Vagina (tissue), 2 donors: ENCODE measurements at places on chromosomes 4 and X.

- DNase-seq, result no peak
Observed at GRCh38 chr4:110589297-110589696, 33.6 kb downstream of the PITX2 start.

GRCh38 chr4:139234253-139234652 lies 45.8 kb downstream of the MGARP start:
- no peak for DNase-seq

DNA sequence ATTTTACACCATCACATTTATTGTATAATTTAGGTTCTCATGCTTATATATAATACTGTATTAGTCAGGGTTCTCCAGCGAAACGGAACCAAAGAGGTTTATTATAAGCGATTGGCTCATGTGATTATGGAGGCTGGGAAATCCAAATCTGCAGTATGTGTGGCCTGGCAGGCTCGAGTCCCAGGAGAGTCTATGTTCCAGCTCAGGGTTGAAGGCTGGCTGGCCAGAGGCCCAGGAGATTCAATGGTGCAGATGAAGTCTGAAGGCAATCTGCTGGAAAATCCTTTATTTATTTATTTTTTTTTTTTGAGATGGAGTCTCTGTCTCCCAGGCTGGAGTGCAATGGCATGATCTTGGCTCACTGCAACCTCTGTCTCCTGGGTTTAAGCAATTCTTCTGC lies 63.0 kb upstream of the WDFY3 start:
- DNase-seq, result no peak

GRCh38 chrX:122582280-122582974 lies 601.7 kb upstream of the GRIA3 start:
- no peak for DNase-seq

DNA sequence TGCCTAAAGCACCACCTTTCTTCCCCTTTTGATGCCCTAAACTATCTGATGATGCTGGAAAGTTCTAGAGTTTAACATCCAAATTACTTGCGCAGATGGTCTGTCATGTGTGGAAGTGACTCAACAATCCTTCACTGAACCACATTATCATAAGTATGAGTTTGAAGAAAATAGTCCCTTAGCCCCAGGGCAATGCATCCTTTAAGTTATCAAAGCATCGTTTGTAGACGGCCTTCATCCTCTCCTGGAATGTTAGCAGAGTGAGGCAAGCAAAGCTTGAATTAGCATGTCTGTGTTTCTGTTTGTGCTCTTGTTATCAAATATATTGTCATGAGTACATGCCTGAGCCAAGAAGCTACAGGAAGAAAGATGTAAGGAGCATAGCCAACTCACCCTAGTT lies 570.9 kb downstream of the MID1IP1 start:
- DNase-seq, result no peak

GRCh38 chr4:136931781-136932180 lies 600.5 kb downstream of the PCDH18 start:
- no peak for DNase-seq

DNA sequence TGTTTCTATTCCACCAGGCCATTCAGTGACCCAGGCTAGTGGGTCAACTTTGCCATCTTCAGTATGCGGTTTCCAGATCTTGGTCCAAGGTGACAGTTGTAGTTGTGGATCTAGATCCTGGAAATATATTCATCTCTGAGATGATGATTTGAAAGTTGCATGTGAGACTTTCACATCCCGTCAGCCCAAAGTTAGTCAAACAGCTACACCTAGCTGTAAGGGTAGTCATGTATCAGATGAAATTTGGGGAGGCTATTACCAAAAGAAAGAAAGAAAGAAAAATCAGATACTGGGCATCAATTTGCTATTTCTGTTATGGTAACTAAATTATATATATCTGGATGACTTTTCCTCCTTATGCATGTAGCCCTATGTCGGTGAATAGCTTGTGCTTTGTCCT lies 259.4 kb upstream of the ARX start:
- no peak for DNase-seq

- no peak for DNase-seq
Observed at GRCh38 chrX:132406106-132406505, 82.7 kb downstream of the MBNL3 start.

DNA sequence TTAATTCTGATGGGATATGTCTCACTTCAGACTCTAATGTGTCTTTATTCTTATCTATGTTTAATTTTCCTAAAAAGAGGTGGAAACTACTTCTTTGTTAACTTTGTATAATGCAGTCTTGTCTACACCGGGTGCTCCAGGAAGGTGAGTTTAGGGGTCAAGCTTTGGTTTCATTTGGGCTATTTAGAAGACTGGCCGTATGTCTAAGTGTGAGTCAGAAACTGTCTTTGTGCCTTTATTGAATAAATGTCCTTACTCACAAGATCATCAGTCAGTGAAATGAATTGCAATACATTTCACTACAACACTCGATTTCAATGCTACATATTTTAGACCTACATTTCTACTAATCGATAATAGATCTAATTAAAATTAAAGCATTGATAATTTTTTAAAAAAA lies 56.2 kb downstream of the PROM1 start:
- no peak for DNase-seq

- no peak for DNase-seq
Observed at GRCh38 chrX:7266288-7266687, 118.3 kb upstream of the PUDP start.

GRCh38 chr4:184282251-184282713 lies 64.6 kb upstream of the ENPP6 start:
- DNase-seq, result no peak

DNA sequence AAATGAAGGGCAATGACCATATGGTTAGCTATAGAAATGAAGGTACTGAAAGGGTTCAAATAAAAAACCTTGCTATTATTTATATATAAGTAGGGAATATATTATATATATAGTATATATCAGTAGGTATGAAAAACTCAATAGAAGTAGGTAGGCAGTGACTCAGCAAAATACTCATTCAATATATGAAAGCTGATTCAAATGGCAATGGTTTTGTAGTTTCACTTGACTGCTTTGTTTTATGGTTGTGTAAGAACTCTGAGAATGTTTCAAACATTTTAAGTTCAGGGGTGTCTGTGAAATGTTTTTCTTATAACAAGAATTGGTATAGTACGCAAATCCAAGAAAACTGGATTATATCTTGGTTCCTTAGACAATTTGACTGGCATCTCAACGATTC lies 4.1 kb downstream of the ZNF280C start:
- DNase-seq, result no peak

DNA sequence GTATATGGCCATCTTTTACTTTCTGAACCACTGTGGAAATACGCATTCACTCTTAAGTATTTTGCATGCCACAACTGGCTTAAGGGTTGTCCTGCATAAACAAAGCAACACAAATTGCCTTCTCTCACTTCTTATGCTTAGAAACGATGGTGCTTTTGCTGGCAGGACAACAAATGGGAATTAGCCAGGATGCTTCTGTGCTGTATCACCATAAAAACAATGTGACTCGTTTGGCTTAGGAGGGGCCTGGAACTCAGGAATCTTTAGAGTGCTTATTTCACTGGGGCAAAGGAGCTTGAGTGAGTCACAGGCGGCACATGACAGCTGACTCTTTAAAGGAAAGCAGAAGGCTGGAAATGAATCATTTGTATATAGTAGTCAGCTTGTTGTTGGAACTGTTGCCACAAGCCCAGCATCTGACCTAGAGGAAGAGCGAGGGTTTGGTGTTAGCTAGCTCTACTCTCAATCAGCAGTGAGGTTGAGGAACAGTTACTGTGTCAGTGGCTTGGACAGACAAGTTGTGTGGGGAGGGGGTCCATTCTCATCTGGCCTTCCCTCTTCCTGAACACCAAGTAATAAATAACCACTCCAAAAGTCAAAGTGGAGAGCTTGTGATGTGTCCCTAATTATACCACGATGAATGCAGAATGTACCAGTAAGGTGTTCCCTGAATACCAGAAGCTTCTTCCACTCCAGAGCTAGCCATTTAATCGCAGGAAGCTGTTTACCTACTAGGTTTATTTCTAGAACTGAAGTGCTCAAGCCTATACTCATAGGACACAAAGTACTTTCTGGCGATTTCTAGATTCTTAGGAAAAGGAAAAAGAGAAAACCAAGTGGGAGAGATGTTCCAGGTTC lies 293.1 kb downstream of the CAMK2D start:
- peak; percentile 98 for DNase-seq

DNA sequence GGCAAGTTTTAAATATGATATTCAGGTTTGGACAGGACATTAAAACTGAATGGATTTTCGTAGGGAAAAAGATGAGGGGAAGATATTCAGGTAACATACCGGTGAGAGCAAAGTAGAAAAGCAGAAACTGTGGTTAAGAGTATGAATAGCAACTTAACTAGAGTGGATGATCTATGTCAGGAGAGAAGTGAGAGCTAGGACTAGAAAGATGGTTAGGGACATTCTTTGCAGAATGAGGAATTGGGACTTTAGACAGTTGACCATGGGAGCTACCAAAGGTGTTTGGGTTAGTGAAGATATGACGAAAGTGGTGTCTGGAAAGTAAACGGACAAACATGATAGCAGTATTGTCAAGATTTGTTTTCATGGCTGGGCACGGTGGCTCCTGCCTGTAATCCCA lies 45.2 kb downstream of the ANXA5 start:
- DNase-seq, result no peak

GRCh38 chr4:1728061-1728980 lies 7.0 kb downstream of the TACC3 start:
- no peak for DNase-seq

- no peak for DNase-seq
Observed at GRCh38 chr4:177455561-177455970, 13.3 kb upstream of the AGA start.

- DNase-seq, result no peak
Observed at GRCh38 chrX:110008011-110008635, 5.2 kb downstream of the TMEM164 start.

DNA sequence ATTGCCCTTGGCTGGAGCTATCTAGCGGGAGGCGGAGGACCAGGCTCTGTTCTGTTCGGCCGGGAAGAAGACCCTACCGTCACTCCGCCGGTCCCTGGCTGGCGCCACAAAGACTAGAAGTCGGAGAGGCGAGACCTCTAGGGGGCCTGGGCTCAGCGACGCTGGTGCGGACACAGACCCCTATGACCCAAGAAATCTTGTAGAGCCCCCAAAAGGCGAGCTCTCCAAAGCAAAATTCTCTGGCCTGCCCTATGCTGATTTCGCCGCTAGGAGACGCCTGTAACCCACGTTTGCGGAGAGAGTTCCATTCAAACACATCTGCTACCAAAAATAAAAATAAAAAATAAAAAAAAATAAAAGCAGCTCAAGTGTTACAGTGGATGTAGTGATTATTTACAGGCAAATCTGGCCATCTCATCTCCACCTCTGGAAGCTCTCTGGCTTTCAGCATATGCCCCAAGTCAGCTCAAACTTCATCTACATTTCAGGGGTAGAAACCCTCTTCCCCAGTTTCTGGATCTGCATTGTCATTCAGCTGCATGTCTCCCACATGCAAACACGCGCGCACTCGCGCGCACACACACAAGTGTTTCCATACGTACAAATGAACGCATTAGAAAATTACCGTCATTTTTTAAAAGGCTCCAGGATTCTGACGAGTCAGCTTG lies 2.4 kb upstream of the PCDH10 start:
- no peak for DNase-seq

- no peak for DNase-seq
Observed at GRCh38 chrX:117511379-117511778, 605.2 kb downstream of the KLHL13 start.

DNA sequence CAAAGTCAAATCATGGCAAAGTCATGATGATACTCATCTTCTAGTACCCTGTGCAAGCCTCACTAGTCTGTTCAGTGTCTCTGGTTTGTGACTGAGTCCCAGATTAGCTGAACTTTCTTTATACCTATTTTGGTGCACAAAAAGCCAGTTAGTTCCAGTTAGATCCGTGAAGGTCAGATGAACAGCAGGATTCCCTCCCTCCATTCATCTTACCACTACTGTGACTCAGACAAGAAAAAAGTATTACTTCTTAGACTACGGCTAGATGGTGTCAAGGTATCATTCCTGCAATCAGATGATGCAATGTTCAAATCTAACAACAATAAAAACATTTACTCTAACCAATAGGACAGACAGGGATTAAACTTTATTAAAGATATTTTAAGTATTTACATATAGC lies 30.4 kb downstream of the ARHGEF6 start:
- DNase-seq, result no peak

DNA sequence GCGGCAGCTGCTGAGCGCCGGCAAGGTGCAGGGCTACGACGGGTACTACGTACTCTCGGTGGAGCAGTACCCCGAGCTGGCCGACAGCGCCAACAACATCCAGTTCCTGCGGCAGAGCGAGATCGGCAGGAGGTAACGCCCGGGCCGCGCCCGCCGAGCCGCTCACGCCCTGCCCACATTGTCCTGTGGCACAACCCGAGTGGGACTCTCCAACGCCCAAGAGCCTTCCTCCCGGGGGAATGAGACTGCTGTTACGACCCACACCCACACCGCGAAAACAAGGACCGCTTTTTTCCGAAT lies 117.0 kb downstream of the DCTD start:
- no peak for DNase-seq

GRCh38 chr4:120432301-120432860 lies 365.7 kb upstream of the MAD2L1 start:
- DNase-seq, result no peak

DNA sequence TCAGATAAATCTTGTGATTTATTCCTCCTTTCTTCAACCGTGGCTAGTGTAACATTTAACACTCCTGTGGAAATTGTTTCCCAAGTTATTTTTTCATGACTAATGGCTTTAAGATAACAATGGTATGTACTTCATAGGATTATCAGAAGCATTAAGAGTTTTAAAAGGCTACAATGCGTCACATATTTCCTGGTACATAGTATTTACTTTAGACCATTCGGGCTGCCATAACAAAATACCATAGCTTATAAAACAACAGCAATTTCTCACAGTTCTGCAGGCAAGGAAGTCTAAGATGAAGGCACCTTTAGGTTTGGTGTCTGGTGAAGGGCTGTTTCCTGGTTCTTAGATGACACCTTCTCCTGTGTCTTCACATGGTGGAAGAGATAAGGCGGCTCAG lies 158.6 kb downstream of the PAPSS1 start:
- no peak for DNase-seq

DNA sequence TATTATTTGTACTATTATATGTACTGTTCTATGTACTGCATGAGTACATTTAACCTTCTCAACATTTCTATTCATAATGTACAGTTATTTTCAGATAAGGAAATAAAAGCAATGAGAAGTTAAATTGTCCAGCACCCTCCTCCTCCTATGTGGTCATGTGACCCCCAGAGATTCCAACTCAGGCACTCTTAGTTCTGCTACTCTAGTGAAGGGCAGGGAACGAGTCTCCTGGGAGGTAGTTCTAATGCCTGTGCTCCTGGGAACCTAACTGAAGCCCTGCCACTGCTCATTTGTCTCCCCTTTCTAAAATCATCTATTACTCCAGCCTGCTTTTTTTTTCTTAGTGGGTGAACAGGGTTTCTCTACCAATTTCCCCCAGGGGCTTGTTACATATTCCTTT lies 105.9 kb upstream of the GPRIN3 start:
- DNase-seq, result no peak

- no peak for DNase-seq
Observed at GRCh38 chr4:1293531-1293941, 3.8 kb downstream of the MAEA start.

- no peak for DNase-seq
Observed at GRCh38 chrX:46961574-46962283, 49.5 kb downstream of the JADE3 start.

- no peak for DNase-seq
Observed at GRCh38 chrX:136468391-136469103, 19.2 kb upstream of the BRS3 start.
